Ureter (tissue), 1 donor: ENCODE measurements at places on chromosomes 11 and 22. TPM values are rescaled to one million over a fixed set of nuclear protein-coding genes. Genes with fewer than 3 reads are reported as not detected.

DNA sequence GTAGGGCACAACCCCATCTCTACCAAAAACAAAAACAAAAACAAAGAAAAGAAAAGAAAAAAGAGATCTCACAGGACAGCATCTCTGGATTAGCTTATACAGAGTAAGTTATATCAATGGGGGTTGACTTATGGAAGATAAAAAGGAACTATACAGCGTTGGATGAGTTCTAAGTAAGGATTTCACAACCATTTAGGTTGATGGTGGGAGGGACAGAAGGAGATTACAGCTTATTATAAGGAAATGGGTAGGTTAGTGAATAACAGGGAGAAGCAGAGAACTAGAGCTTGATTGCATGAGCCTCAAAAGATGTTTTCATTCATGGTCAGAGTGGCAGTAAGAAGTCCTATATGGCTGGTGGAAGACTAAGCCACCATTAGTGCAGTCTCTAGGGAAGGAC, 60.3 kb downstream of the CECR2 start:
- no peak for DNase-seq

DNA sequence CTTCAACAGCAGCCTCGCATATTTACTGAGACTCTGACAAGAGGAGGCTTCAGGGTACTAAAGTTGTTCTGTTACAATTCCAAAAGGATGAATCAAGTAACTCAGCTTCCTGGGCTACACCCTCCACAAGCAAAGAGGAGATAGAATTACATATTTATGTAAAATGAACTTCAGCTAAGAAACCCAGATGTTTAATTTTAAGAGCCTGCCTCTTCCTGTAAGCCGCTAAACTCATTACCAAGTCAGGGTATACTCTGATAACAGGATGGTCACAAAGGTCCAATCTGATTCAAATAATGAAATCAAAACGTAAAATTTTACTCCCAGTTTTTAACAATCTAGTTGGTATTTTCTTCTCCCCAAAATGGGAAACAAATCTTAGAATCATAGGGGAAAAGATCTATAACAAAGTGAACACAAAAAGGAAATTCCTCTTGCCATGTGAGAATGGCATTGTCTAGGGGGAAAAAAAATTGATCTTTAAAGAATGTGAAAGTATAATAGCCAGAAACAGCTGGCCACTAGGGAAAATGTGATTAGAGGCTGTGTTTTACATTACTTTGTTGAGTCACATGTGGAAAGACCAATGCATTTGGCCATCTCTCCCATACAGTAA, 30.9 kb downstream of the CHEK2 start:
- DNase-seq = no peak

DNA sequence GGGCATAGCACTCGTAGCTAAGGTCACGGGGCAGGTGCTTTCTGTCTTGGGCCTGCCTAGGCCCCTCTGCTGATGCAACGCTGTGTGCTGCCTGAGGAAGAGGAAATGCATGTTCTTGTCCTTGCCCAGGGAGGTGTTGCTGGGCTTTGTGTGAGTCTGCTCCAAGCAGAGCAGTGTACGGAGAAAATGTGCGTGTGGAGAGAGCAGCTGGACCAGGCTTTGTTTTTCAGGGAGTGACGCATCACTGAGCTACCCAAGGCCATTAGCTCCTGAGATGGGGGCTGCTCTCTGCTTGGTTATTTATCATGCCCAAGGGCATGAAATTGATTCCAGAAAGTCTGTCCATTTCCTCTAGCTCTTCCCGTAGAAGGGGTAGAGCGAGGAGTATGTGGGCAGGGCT, 82.9 kb upstream of the THY1 start:
- no peak for DNase-seq

DNA sequence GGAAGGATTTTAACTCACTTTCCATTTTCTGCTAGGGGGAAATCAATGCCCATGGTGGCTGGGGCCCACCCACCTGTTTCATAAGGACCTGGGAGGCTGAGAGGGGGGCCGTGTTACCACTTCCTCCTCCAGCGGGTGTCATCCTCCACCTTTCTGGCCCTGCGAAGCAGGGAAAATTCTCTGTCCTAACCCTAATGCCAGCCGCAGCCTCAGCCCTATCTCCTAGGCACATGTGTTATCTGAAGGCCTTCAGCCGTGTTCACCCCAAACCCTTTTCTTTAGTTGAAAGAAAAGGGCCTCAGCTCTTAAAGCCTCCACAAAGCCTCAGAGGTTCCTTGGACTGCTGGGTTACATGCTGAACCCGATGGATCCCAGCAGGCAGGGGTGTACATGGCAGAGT, 55.4 kb upstream of the NECTIN1 start:
- no peak for DNase-seq

Gene SLC17A6
- not detected for total RNA-seq

Gene KDM4E
- not detected for total RNA-seq

Gene STK33
- total RNA-seq = 13.1 TPM

Gene FAM227A
- total RNA-seq = 6.1 TPM

Gene XPNPEP3
- total RNA-seq = 26.8 TPM

GRCh38 chr11:99522467-99523173, 501.9 kb downstream of the CNTN5 start:
- no peak for DNase-seq

DNA sequence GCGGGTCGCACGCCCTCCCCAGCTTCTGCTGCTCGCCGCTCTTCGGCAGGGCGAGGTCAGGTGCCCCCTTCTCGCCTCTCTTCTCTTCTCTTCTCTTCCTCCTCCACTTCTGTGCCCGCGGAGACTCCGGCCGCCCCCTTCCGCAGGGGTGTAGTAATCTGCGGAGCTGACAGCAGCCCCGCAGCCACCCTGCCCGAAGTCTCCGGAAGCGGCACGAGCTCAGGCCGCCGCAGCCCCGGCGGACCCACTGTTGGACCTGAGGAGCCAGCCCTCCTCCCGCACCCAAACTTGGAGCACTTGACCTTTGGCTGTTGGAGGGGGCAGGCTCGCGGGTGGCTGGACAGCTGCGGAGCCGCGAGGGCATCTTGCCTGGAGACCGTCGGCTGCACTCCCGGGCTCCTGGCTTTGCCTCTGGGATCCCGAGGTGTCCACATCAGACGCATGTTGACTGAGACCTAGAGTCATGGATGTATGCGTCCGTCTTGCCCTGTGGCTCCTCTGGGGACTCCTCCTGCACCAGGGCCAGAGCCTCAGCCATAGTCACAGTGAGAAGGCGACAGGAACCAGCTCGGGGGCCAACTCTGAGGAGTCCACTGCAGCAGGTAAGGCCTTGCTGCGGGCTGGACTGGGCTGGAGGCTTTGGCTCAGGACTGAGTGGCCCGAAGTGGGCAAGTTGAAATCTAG, 486 bp downstream of the STIM1 start:
- DNase-seq = peak; percentile 55

DNA sequence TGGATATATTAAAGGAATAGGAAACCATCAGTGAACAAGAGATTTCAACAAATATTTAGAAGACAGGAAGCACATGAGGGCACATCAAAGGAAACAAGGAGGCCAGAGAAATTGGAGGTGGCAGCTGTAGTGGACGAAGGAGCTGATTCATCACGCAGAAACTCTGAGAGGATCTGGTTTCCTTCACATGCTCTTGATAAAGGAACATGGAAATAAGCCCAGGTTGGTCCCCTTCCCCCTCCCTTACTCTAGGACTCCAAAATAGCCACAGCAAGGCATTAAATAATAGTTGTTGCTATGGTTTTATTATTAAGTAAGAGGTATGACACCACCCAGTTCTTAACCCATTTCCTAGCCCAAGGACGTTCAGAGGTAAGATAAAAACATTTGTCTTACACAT, 11.3 kb downstream of the IZUMO1R start:
- DNase-seq = no peak

GRCh38 chr11:115267238-115267781, 236.9 kb downstream of the CADM1 start:
- DNase-seq = no peak

Gene MMP27
- not detected for total RNA-seq

GRCh38 chr11:130118636-130119387, 40.8 kb upstream of the ST14 start:
- DNase-seq = no peak

DNA sequence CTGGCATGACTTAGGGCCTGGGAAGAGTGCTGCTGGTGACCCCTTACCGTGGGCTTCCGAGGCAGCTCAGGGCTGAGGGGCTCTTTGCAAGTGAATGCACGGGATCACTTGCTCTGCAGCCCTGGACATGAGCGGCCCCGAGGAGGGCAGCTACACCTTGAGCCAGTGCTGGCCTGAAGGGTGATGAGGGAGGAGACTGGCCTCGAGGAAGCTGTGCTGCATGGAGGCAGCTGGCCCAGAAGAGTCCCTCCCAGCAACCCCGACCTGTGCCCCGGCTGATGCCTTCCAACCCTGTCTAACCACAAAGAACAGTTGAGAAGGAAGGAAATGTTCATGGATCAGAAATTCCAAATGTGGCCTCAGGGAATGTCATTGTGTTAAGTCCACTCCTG, 45.2 kb downstream of the TBX1 start:
- DNase-seq = no peak

- peak; percentile 70 for DNase-seq
Observed at GRCh38 chr22:49657275-49657973, 170.2 kb downstream of the BRD1 start.

DNA sequence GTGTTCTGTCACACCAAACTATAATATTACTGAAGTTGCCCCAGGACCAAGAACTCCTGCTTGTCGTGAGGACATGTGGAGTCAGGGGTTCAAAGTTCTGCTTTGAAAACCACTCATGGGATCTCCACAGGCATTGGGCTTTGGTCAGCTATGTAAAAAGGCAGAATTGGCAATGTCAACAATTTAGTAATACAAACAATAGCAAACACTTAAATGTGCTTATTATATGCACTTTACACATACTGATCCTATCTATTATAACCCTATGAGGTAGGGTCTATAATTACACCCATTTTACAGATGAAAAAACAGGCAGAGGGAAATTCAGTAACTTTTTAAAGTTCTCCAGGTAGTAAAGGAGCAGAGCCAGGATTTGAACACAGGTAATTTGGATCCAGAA, 94.6 kb downstream of the CCDC83 start:
- no peak for DNase-seq

Gene SLC5A1
- not detected for total RNA-seq

Gene MMP7
- 226 TPM for total RNA-seq

DNA sequence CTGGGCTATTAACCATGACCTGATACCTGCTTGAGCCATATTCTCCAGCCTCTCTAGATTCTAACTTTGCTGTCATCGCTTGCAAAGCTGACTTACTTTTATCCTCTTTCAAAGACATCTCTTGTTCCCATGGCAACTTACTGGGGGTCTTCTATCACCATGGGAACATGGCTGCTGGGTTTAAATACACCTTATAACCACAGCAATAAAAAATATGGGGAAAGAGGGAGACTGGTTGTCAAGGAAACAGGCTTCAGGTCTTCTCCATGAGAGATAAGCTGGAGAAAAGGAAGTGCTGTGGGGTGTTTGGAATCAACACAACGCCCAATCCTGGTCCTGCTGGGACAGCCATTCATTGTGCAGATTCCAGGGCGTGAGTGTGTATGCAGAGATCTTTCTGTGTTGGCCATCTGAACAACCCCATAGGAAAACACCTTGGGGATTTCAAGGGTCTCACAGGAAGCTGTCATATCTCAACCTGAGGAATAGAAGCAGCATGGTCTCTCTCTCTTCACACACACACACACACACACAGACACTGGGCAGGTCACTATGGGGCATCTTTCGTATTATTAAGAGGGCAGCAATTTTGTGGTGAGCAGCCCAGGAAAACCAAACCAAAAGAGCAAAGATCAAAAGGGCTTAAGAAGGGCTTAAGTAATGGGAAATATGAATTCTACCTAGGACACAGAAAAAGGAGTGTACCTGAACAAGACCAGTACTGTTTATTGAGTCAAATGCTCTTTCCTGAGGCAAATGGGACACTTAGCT, 344.7 kb upstream of the NCAM1 start:
- DNase-seq = no peak

DNA sequence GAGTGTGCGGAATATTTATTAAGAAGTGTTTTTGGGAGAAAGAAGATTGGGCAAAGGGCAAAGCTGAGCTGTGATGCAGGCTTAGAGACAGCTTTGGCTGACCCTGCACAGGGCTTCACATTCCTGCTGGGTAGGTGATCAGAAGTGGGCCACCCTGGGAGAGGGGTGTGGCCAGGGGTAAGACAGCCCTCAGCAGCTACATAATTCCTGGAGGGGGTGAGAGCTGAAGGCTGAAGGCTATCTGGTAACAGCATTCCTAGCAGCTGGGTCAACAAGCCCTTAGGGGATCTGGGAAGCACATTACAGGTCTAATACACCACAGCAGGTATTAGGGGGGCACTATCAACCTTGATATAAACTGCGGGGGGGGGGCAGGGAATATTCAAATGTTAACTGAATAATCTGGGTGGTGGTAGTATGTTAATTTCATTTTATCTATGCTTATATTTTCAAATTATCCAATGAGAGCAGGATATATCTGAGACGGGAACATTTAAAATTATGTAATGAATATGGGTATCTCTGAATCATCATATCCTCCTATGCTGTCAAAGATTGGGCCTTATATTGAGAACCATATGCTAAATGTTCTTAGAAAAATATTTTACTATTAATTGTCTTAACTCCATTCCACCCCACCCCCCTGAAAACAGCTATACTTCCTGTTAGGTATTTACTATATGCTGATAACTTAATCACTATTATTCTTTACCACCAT, 5.9 kb downstream of the OOSP1 start:
- no peak for DNase-seq

Gene OR52I2
- total RNA-seq = not detected

DNA sequence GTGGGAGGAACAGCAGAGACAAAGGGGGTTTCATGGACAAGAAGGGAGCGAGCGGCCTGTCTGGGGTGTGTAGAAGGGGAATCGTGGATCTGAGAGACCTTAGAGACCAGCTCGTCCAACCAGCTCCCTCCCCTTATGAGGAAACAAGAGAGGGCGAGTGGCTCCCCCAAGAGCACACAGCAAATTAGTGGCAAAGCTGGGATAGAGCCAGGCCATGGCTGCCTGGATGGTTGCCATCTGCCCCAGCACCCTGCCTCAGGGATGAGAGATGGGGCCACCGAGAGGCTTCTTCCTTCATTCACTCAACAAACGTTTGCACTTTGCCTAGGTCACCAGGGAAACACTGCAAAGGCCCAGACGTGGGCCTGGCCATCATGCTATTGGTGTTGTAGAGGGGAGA, 4.1 kb downstream of the MAPK8IP1 start:
- DNase-seq = no peak

GRCh38 chr22:19448739-19449421, 1.4 kb upstream of the C22orf39 start:
- no peak for DNase-seq

Gene P2RY2
- total RNA-seq = 20.2 TPM

GRCh38 chr22:35677460-35678187, 29.4 kb downstream of the APOL6 start:
- no peak for DNase-seq

- DNase-seq = peak; percentile 93
Observed at GRCh38 chr11:69008737-69009440, 4.2 kb downstream of the MRGPRF start.

GRCh38 chr11:117232911-117233409, 489 bp downstream of the RNF214 start:
- DNase-seq = no peak
